ENCODE measurements at places on chromosomes 4 and X. TPM values are rescaled to one million over a fixed set of nuclear protein-coding genes. Genes with fewer than 3 reads are reported as not detected.

Gene KDM5C
- 142 TPM for total RNA-seq

Gene THAP6
- total RNA-seq = 13.8 TPM

Gene C4orf36
- 1.5 TPM for total RNA-seq

Gene TEX11
- total RNA-seq = not detected

Gene F11
- not detected for total RNA-seq

Measured in hair follicle dermal papilla cell (primary cell).